ENCODE measurements at places on chromosomes 2 and 18.

DNA sequence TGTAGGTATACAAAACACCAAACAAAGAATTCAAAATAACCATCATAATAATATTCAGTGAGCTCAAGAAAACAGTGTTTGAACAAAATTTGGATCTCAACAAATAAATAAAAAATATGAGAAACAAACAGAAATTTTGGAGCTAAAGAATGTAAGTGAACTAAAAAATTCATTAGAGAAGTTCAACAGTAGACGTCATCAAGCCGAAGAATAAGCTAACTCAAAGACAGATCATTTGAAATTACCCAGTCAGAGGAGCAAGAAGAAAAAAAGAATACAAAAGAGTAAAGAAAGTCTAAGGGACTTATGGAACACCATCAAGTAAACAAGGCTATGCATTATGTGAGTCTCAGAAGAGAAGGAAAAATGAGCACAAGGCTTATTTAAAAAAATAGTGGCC lies 16.6 kb upstream of the SPP2 start:
- DNase-seq, result no peak

DNA sequence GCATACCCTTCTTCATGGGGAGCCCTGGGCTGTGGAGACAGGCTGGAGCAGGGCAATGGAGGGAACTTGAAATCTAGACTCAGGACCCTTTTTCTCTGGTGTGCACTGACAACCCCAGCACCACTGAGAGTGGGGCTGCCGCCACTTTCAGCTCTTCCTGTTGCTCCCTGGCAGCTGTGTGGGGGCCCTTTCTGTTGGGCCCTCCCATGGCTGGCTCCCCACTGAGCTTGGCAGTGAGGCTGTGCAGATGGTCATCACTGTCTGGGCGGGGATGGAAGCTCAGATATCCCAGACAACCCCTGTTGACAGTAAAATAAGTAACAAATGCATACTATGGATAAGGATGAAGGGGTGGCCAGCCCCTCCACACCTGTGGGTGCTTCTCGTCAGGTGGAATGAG lies 6.7 kb downstream of the MYO7B start:
- no peak for DNase-seq

DNA sequence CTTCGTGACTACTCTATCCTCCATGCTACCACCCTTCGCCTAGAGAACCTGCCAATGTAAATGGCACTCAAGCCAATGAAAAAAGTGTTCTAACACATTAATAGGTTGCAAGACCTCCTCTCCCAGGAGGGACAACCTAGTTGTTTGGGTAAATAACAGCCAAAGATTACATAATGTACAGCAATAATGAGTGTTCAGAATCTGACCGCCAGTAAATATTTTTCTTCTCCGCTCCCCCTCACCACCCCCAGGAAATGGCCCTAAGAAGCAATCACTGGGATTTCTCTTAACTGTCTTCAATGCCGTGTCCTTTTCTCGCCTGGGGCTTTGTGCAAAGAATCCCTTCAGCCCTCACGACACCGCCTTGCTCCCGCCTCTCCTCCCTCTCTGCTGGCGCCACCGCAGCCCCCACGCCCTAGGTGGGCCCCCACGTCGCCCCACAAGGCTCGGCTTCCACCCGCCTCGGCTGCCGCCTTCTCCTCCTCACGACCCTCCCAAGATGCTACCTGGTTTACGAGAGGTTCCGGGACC lies 458 bp downstream of the HYCC2 start:
- DNase-seq, result no peak

GRCh38 chr2:152611458-152612231 lies 105.6 kb downstream of the PRPF40A start:
- peak; percentile 83 for DNase-seq

- no peak for DNase-seq
Observed at GRCh38 chr2:214679736-214680135, 129.7 kb downstream of the BARD1 start.

GRCh38 chr18:26133652-26134051 lies at the start of gene PSMA8:
Gene PSMA8 (plus strand): TSS chr18:26133869. CDS start chr18:26133966, 97 bp downstream.
- DNase-seq, result no peak

- DNase-seq, result no peak
Observed at GRCh38 chr2:240568678-240569522, 616 bp downstream of the RNPEPL1 start.

DNA sequence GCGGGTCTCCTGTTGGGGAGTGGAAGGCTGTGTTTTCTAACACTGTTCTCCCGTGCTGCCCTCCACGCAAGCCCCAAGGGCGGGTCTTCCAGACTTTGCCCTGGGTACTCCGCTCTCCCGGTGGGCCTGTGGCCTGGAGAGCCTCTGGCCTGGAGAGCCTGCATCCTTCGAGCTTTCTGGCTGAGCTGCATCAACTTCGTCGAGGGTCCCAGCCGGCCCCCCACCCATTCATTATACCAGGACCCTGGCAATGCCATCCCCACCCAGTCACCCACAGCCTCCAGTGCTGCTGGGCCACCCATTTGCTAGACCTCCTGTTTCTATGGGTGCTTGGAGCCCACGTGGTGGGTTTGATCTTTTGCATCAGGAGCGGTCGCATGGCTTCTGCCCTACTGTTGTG lies 102.2 kb downstream of the PTGR3 start:
- no peak for DNase-seq

GRCh38 chr2:187390891-187391290 lies 57.2 kb downstream of the CALCRL start:
- no peak for DNase-seq

GRCh38 chr2:16188261-16188890 lies 248.0 kb downstream of the MYCN start:
- no peak for DNase-seq

- DNase-seq, result no peak
Observed at GRCh38 chr2:159091381-159091780, 122.9 kb downstream of the TANC1 start.

GRCh38 chr2:24659862-24660261 lies 133.3 kb downstream of the PTRHD1 start:
- DNase-seq, result no peak

DNA sequence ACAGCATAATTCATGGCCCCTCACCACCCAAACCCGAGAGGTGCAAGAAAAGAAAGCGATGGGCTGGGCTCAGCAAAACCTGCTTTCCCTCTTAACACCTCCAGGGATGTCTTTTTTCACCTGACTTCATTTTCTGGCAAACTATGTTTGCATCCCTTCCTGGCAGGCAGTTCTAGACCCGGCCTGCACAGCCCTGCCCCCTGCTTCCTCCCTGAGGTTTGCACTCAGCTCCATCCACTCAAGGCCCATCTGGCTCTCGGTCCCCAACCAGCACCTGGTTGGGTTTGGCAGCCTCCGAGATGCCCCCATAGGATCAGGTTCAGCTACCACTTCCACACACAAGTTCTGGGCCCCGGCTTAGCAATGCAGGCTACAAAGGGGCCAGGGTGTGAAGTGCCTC lies 185.7 kb downstream of the SMAD7 start:
- no peak for DNase-seq

DNA sequence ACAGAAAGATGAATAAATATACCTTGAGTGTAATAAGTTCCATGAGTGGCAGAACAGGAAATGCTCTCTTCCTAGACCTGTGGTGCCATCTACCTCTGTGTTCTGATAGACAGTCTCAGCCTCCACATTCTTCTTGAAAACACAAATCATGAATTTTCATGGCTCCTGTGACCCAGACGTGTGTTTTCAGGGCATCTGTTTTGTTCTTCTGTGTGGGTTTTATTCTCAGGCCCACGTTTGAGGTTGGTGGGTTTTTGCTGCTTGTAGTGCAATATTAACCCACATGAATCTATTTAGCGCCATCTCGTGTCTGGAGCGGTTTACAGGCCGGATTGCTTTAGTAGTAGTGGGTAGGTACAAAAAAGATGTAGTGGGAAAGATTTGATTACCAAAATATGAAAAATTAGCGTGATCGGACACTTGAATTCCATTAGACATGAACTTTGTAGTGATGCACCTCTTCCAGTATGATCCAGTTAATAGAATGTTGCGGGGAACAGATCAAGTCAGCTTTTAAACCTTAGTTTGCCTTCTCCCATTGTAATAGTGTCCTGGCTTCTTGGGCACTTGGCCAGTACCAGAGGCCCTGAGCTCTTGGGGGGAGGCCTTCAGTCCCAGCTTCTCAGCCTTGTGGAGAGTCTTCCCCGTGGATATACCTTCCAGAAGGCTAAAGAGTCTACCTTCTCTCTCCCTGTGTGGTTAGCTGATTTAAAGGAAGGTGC lies 256.5 kb downstream of the TPGS2 start:
- peak; percentile 40 for DNase-seq

DNA sequence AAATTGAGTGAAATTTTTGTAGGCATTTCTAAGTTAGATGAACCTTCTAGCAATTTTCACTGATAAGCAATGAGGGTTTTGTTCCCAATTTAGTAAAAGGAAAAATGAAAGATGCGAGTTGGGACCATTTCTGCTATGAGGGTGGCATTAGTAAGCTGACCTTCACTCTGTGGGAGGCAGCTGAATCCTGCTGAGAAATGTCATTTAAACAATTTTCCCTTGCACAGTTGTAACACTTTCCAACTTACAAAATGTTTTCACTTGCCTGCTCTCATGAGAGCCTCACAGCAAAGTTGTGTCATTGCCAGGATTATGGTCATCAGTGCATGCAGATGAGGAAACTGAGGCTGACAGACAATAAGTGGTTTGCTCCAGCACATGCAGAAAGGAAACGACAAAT lies 527.7 kb downstream of the TNS1 start:
- DNase-seq, result no peak

DNA sequence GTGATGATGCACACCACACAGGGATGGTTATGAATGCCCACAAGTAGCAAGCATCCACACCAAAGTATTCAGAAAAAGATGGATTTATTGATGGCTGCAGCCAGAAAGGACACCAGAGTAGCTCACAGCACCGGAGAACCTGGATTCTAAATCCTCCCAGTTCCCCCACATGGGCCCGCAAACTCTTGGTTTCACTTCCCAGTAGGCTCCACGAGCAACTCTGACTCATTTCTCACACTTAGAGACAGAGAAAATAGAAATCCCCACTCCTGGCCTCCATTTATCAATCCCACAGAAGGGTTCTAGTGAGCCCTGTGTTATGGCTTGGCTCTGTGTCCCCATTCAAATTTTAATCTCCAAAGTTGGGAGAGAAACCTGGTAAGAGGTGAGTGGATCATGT lies 426.7 kb upstream of the MYT1L start:
- DNase-seq, result no peak

DNA sequence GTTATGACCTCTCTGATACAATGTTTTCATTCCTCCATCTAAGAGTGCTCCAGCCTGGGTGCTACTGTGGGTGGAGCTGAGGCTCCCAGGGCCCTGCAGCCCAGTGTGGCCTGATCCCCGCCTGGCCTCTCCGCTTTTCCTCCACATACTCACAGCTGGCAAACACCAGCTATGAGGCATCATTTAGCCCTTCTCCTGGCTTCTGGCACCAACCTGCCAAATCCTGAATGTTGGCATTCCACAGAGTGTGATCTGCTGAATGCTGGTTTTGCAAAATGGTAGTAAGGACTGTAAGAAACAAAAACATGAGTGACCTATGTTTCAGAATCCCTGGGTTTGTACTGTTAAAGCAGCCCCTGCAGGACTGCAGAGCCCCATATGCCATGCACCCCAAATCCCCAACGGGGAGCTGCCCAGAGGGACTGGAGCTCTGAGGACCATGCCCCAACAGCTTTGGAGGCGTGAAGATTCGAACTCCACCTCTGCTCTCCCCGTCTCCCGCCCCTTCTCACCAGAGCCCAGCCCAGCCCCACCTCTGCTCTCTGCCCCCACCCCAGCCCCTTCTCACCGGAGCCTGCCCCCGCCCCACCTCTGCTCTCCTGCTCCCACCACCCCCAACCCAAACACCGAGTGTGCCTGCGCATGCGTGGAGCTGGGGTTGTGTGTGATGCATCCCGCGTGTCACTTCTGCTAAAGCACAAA lies 4.2 kb downstream of the SLC66A2 start:
- DNase-seq, result no peak

DNA sequence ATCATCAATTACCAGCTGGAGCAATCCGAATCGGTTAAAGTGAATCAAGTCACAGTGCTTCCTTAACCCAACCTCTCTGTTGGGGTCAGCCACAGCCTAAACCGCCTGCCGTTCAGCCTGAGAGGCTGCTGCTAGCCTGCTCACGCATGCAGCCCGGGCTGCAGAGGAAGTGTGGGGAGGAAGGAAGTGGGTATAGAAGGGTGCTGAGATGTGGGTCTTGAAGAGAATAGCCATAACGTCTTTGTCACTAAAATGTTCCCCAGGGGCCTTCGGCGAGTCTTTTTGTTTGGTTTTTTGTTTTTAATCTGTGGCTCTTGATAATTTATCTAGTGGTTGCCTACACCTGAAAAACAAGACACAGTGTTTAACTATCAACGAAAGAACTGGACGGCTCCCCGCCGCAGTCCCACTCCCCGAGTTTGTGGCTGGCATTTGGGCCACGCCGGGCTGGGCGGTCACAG lies 496 bp upstream of the ITGA4 start:
- DNase-seq, result no peak

- DNase-seq, result no peak
Observed at GRCh38 chr2:4840791-4841190, 851.4 kb upstream of the SOX11 start.

DNA sequence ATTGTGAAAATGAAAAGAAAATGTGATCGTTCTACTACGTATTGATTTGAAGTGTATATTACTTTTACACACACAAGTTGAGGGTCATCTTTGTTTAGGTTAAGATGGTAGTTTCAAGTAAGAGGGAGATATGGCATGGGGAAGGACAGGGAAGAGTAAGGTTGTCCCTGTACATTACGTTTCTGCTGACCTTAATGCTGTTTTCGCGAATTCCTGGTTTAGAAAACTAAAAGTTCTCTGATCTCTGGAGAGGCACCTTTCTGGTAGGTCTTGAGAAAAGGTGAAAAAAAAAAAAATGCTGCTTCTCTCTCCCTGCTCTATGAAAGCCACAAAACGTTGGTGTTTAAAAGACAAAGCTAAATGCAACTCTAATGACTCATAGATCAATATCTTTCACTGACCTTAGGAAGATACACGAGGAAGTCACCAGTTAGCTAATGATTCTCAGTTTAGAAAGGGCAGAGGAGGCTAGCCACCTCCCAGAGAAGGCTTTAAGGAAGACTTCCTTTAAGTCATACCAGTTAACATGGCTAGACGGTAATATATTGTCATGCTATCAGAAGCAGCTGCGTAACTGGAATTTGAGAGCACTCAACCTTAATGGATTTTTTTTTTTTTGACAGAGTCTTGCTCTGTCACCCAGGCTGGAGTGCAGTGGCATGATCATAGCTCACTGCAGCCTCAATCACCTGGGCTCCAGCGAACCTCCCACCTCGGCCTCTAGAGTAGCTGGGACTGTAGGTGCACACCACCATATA lies 13.2 kb downstream of the TXNDC2 start:
- DNase-seq, result no peak

- no peak for DNase-seq
Observed at GRCh38 chr2:28751956-28752630, 463 bp downstream of the PPP1CB start.

GRCh38 chr2:48849770-48850169 lies 94.2 kb upstream of the LHCGR start:
- DNase-seq, result peak; percentile 52

DNA sequence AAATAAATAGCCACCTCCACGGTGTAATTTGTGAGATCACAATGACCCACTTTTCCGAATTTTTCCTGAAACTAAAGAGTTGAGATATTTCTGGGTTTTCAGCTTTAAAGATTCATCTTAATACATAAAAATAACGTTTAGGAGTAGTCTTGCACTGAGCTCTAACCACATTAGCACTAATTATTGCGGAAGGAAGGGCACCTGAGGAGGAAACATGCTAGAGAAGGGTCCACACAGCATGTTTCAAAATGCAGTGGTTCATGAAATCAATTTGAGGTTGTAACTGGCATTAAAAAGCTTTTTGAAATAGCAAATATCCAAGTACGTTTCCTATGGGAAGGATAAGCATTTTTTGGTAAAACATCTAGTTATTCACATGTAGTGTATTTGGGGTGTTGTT lies 8.4 kb downstream of the INPP4A start:
- DNase-seq, result no peak
